GM12878 (cell line): ENCODE measurements at places on chromosomes 2 and 18.

GRCh38 chr2:179595284-179595683 lies 266.1 kb downstream of the ZNF385B start:
- no peak for DNase-seq

DNA sequence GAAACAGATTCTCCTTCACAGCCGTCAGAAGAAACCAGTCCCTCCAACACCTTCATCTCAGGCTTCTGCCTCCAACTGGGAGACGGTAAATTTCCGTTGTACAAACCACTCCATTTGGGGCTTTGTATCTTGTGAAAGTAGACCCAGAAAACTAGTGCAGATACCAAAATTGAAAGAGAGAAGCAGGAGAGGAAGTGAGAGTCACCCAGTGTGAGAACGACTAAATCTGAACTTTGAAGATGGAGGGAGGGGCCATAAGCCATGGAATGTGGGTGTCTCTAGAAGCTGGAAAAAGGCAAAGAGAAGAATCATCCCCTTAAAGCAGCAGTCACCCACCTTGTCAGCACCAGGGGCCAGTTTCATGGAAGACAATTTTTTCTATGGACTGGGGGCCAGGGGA lies 88.3 kb upstream of the LRATD1 start:
- DNase-seq: no peak

- DNase-seq: no peak
Observed at GRCh38 chr2:240557101-240557751, 562 bp downstream of the ANKMY1 start.

- no peak for DNase-seq
Observed at GRCh38 chr2:95352310-95353054, 50.0 kb upstream of the FAHD2A start.

DNA sequence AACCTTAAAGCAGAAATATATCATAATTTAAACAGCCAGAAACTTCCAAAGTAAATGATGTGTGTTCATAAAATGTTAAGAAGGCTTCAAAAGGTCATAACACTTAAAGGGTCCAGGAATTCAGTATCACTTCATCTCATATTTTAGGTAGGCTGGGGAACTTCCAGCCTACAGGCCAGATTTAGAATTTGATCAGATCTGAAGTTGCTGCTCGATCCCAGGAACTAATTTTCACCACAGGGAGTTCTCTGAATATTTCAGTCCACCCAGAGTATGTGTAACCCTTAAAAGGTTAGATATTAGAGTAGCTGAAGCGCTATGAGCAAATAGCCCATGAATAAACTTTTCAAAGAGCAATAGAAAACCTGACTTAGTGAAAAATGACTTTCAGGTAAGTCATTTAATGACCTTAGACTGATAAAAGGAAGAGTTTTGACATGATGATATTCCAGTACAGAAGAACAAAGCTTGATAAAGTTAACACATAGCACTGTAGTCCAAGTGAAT lies 1.7 kb downstream of the WIPF1 start:
- DNase-seq: no peak

- no peak for DNase-seq
Observed at GRCh38 chr2:112493858-112494648, 12.1 kb downstream of the TTL start.

DNA sequence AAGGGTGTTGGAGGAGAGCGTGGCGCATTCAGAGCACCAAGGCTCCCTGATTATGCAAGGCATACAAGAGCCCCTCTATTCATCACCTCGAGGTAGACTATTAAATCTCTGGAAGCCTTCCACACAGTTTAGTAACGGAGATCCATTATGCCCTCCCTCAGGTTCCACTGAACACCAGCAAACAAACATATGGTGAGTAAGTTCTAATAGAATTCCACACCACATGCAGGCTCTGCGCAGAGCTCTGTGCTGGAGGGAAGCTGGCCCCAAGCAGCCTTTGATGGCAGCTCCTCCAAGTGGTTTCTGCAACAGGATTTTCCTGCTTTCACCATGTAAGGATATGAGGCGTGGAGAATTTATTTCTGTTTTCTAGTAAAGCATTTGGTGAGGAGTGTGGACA lies 238.6 kb downstream of the C1D start:
- DNase-seq: no peak

- DNase-seq: peak; percentile 99
Observed at GRCh38 chr2:84939426-84940087, 31.4 kb upstream of the KCMF1 start.

DNA sequence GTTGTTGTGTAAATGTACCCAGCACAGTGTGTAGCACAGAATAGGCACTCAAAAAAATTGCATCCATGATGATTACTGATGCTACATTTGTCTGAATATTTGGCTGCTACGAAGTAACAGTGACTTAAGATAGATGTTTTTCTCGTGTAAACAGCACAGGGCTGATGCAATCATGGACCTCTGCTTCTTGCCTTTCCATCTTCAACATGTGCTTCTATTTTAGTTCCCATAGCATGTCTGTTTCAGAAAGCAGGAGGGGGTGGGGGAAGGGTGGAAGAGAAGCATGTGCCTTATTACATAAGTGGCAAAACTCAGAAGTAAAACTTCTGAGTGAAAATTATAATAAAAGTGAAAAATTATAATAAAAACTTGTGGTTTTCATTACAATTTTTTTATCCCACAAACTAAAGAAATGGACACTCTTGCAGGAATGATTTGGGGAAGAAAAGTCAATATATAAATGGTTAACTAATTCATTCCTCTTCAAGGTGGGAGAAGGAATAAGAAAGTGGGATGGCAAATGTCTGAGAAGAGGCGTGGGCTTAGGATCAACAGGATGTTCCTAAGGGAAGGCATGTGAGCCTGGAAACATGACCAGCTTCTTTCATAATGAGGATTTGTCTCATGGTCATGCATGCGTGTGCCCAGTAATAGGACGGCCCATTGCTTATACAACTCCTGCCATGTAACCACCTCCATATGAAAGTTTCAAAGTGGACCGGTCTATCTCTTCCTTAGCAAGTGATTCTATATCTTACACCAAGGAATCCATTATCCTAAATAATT lies 27.2 kb downstream of the CCBE1 start:
- DNase-seq: no peak

- DNase-seq: no peak
Observed at GRCh38 chr18:9862686-9863085, 23.1 kb upstream of the TXNDC2 start.

DNA sequence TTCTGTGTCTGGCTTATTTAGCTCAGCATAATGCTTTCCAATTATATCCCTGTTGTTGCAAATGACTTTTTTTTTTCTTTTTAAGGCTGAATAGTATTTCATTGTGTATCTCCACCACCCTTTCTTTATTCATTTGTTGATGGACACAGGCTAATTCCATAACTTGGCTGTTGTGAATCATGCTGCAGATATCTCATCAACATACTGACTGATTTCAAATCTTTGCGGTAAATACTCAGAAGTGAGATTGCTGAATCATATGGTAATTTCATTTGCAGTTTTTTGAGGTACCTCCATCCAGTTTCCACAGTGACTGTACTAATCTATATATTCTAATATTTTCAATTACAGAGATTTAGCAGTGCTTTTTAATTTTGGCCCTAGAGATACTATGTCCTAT lies 266.2 kb downstream of the TMX3 start:
- DNase-seq: no peak

GRCh38 chr2:73003027-73003426 lies 68.5 kb downstream of the SFXN5 start:
- DNase-seq: no peak

GRCh38 chr2:88054782-88055370 lies 707 bp downstream of the KRCC1 start:
- no peak for DNase-seq

DNA sequence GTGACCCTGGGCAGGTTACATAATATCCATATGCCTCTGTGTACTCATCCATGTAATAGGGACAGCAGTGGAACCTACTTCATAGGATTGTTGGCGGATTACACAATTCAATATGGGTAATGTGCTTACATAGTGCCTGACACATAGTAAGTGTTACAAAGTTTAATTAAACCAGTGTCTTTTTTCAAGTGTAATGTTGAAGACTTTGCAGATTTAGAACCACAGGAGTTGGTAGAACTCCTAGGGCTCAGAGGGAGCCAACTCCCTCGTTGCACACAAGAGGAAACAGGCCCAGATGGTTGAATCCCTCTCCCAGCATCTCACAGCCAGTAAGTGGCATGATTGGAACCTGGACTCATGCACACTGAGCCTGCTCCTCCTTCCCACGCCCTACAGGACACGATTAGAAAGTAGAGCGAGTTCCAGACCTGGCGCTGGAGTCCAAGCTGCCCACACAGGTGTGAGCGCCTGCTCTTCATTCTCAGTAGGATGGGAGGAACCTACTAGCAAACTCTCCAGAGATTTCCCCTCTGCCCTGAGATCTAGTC lies 97.8 kb downstream of the VSNL1 start:
- no peak for DNase-seq

- DNase-seq: no peak
Observed at GRCh38 chr2:69717861-69718273, 24.1 kb upstream of the ANXA4 start.

DNA sequence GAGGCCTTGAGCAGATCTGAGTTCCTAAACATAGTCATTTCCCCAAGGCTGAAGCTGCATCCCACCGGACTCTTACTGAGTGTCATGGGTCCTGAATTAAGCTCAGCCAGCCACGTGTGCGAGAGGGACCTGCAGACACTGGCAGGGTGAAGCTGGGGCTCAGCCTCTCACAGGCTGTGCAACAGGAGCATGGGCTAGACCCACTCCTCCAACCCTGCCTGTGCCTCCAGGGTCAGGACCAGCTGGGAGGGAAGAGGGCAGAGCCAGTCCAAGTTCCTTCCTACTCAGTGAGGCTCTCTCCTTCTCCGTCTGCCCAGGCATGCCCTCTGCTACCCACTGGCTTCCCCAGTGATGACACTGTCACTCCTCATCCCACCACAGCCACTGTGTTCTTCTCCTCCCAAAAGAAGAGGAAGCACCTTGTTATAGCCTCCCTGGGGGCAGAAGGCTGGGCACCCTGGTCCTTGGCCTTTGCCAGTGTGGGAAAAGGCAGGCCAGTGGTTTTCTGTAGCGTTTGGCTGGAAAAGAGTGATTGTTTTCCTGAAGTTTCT lies 78.9 kb downstream of the KCNF1 start:
- no peak for DNase-seq

DNA sequence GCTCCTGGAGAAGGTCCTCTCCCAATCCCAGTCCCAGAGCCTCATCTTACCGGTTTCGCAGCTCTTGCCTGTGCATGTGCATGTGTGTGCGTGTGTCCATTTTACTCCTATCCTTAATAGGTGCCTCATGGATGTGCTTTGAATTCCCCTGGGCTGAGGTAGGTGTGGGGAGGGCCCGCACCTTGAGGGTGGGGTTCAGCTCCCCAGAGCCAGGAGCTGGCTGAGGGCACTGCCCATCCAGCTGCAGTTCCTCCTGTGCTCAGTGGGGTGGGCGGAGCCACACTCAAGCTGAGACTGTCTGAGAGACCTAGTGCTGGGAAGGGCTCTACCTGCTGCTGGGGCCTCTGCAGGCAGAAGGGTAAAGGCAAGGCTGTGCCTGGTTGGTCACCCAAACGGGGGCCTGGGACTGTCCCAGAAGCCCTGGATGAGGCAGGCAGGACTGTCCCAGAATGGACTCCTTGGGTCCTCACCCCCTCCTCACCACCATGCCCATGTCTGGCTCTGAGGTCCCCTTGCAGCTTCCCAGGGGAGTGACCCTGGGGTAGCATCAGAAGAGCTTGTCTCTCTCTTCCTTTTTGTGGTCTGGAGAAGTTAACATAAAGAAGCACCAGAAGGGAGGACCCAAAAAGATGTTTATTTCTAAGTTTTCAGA lies 8.9 kb downstream of the GDF7 start:
- DNase-seq: peak; percentile 15

DNA sequence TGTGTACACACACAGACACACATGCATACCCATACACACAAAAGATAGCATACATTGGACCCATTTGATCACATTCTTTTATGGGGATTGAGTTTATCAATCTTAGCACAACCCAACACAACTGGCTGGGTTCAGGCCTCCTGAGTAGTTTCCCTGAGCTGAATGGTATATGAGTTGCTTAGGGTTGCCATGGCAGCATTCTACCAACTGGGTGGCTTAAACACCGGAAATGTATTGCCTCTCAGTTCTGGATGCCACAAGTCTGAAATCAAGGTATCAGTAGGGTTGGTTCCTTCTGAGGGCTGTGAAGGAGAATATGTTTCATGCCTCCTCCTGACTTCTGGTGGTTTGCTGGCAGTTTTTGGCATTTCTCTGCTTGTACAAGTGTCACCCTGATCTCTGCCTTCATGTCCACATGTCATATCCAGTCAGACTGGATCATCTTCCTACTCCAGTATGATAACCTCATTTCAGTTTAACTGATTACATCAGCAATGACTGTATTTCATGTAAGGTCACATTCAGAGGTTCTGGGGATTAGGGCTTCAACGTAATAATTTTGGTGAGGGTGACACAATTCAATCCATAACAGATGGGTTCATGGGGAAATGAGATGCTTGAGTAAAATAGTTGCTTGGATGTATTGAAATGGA lies 212.7 kb downstream of the KCNE4 start:
- DNase-seq: no peak

DNA sequence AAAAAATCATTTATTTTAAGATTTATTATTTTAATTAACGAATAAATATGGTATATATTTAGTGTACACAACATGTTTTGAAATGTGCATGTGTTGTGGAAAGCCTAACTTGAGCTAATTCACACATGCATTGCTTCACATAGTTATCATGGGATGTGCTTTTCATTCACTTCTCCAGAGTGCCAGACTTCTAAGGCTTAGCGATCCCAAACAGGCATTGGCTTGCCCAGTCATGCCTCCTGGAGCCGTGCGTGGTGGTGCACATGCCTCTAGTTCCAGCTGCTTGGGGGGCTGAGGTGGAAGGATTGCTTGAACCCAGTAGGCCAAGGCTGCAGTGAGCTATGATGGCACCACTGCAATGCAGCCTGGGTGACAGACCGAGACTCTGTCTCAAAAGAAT lies 40.5 kb downstream of the ARHGEF4 start:
- DNase-seq: no peak
